IPS DF 19.7 (cell line): ENCODE measurements at places on chromosomes 13 and 19.

GRCh38 chr19:5578097-5578846 is 10.5 kb upstream of the TINCR start:
- DNase-seq, result no peak

DNA sequence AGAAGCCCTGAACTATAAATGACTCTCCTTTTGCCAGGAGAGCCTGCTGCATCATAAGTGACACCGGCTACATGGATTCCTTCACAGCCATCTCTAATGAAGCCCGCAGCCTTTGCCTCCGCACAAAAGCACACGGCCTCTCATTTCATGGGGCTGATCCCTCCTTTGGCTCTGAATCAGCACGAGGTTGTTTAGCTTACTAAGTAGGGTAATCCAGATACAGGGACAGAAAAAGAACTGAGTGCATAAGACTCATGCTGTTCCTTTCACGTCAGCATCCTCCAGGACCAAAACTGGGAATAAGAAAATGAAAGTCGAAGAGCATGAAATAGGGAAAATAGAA is 136.3 kb downstream of the DCT start:
- DNase-seq, result no peak

GRCh38 chr13:109816112-109816807 is 29.9 kb upstream of the IRS2 start:
- no peak for DNase-seq

- DNase-seq, result no peak
These were observed 85.6 kb downstream of the COL4A2 start for GRCh38 chr13:110392510-110393240.

GRCh38 chr13:98416408-98416807 is 160.5 kb downstream of the STK24 start:
- DNase-seq, result no peak

DNA sequence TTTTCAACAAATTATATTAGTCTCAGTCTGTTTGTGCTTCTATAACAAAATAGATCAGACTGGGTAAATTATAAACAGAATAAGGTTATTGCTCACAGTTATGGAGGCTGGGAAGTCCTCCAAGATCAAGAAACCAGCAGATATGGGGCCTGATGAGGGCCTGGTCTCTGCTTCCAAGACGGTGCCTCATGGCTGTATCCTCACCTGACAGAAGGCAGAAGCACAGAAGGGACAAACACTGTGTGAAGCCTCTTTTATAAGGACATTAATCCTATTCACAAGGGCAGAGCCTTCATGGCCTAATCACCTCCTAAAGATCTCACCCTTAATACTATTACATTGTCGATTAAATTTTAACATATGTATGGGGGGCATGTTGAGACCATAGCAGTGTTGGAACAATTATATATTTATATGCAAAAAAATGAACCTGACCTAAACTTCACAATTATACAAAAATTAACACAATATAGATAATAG is 12.7 kb downstream of the F10 start:
- DNase-seq, result no peak

DNA sequence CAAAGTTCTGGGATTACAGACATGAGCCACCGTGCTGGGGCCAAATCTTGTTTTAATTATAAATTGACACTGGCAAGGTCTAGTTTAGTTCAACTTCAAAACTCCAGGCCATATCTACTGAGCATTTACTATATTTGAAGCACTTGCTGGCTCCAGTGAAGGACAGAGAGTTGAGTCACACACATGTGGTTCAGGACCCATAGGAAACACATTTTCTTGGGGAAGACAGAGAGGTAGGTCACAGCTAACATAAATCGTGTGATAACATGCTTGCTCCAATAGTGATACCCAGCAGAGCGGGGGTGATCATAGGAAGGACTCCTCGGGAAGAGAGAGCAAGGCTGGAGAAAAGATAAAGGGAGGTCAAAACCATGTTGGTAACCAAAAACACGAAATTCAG is 170.6 kb upstream of the TSC22D1 start:
- DNase-seq, result no peak

DNA sequence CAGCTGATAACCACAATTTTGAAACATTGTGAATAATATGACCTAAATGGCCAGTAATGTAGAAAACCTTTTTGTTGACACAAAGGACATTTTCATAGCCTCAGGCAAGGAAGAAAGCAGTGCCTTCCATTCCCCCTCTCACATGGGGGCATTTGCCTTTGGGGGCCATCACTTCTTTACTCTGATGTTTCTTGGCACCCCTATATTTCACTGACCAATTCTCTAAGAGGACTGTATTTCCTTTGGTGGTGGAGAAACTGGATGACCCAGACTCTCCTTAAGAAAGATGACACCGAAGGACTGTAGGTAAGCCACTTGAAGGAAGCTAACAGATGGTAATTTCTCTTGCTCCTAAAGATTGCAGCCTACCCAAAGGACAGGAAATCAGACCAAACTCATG is 254.6 kb downstream of the DCLK1 start:
- DNase-seq, result no peak

DNA sequence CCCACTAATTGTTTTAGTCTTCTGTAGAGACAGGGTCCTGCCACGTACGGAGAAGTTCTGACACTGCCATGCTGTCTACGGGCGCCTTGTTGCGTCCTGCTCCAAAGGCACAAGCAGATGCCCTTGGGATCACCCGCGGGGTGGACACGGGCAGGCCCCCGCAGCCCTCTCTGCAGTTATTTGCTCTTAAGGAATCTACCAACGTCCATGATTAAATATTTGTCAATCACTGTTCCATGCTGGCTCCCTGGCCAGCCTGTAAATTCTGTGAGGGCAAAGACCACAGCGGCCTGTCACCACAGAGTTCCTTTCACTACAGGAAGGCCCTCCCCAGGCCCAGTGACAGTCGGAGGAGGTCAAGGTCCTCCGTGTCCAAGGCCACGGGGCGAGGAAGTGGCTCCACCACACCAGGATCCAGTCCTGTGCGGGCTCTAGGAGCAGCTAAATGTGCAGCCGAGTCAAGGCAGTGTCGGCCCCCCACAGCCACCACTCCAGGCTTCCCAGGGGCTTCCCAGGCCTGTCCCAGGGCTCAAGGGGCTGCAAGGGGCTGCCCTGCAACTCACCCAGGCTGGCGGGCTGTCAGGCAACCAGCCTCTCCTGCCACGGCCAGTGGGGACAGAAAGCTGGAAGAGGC is 2.1 kb downstream of the RNF126 start:
- no peak for DNase-seq

GRCh38 chr19:48330012-48330681 is 4.8 kb downstream of the EMP3 start:
- DNase-seq, result no peak

DNA sequence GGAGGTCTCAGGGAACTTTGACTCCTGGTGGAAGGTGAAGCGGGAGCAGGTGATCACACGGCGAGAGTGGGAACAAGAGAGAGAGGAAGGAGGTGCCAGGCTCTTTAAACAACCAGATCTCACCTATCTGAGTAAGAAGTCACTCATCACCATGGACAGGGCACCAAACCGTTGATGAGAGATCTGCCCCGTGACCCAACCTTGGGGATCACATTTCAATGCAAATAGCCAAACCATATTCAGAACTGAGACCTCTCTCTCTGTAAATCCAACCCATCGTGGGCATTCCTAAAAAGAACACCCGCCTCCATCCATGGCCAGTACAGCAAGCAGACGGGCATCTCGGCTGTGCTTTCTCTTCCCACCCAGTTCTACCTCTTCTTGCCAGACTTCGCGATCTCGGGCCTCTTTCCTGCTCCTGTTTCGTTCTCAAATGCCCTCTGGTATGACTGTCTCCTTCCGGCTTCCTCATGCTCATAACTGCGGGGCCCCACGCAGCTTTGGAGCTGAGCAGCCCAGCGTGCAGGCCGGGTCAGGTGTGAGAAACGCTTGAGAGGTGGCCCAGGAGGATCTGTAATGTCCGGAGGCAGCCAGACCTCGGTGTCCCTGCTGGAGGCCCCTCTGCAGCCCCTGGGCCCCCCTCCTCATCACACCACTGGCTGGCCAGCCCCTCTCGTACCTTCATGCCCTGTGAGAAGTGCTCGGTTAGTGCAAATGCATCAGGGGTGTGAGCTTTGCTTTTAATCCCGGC is 97.0 kb upstream of the GPR183 start:
- DNase-seq, result no peak

GRCh38 chr19:47228168-47228936 is 2.6 kb downstream of the BBC3 start:
- no peak for DNase-seq

GRCh38 chr19:4518345-4519171 is at the start of gene PLIN4:
Gene PLIN4 (minus strand): TSS chr19:4518486. CDS start chr19:4518272, 214 bp downstream.
- no peak for DNase-seq

GRCh38 chr19:19742773-19743172 is 9.9 kb upstream of the ZNF14 start:
- no peak for DNase-seq

DNA sequence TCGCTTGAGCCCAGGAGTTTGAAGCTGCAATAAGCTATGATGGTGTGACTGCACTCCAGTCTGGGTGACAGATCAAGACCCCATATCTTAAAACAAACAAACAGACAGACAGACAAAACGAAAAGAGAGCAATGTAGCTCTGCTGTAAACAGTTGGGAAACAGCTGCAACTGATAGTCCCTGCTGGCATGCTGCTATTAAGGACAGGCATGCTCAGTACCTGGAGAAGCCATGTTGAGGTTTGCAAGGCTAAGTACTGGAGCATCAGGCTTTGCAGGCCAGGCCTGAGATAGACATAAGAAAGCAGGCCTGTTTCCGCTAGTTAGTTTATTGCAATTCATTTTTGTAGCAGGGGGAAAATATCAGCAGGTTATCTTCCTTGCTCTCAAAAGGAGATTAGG is 16.2 kb upstream of the OBI1 start:
- DNase-seq, result no peak

GRCh38 chr19:41753936-41754529 is 1.3 kb upstream of the CEACAM6 start:
- DNase-seq, result no peak

- DNase-seq, result no peak
These were observed 5.3 kb downstream of the SBNO2 start for GRCh38 chr19:1168572-1169410.

DNA sequence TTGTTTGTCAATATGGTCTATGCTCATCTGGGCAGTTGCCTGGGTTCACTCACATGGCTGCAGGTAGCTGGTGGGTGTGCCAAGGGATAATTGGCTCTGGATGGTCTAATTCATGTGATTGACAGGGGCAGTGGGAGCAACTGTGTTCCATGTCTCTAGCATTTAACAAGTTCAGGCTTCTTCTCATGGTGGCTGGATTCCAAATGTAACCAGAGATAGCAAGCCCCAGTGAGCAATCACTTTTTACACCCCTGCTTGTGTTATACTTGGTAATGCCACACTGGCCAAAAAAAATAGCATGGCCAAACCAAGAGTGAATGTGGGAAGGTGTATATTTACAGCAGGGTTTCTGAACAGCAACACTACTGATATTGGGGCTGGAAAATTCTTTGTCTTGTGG is 89.6 kb upstream of the TNFSF11 start:
- no peak for DNase-seq

GRCh38 chr13:95571941-95572340 is 19.4 kb downstream of the CLDN10 start:
- no peak for DNase-seq

- no peak for DNase-seq
These were observed 73.8 kb downstream of the GADD45B start for GRCh38 chr19:2549701-2550191.

DNA sequence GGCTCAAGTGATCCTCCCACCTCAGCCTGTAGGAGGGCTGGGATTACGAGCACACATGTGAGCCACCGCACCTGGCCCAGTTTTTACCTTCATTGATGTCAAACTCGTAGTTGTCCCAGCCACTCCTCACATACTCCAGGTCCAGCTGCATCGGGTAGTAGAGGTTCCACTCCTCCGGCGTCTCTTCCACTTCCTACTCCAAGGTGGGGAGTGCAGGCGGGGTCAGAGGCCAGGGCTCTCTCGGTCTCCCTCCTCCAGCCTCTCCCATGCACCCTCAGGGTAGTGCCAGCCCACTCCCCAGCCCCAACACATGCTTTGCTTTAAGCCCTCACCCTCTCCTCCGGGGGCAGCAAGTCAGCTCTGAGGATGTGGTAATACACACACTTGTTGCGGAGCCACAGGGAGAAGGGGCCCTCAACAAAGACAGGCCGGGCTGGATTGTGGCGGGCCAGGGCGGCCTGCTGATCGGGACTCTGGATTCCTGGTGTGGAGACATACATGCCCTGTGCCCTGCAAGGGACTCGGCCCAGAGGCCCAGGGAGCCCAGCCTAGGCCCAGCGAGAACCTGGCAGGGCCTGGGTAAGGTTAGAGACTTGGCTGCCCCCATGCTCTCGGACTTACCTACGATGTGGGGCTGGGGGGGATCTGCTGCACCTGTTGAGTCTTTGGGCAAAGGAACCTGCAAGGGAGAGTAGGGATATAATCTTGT is 1.9 kb upstream of the ZNF653 start:
- DNase-seq, result no peak

GRCh38 chr19:36198119-36198518 is 16.3 kb downstream of the ZNF565 start:
- no peak for DNase-seq

- DNase-seq, result no peak
These were observed 44.4 kb downstream of the TSHZ3 start for GRCh38 chr19:31304831-31305312.

- DNase-seq, result no peak
These were observed 50.3 kb downstream of the ZNF44 start for GRCh38 chr19:12244370-12244769.

DNA sequence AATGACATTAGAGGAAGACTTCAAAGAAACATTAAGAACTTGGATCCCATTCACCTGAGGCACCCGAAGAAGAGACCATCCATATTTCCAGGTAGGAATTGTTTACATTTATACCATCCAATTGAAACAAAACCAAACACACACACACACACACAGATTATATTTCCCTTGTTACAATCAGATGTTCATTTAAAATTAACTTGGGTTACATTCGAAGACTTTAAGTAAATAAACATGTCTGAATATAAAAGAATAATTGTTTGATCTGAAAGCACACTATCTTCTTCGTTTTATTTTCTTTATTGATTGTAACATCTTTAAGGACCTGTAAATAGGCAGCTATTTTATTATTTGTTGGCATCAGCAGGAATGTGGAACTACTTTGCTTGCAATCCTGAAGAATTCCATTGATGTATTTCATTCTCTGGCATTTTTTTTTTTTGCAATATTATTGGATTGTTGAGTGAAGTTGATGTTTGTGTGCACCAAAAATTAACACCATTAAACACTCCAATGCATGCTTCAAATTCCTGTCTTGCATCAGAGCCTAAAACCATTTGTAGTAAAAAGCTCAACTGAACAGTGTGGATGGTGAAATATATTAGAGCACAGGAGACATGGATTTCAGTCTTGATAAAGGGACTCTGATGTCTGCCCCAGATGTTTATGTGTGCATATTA is 85.3 kb upstream of the FRY start:
- no peak for DNase-seq
